ENCODE measurements at places on chromosomes 5 and 9.

DNA sequence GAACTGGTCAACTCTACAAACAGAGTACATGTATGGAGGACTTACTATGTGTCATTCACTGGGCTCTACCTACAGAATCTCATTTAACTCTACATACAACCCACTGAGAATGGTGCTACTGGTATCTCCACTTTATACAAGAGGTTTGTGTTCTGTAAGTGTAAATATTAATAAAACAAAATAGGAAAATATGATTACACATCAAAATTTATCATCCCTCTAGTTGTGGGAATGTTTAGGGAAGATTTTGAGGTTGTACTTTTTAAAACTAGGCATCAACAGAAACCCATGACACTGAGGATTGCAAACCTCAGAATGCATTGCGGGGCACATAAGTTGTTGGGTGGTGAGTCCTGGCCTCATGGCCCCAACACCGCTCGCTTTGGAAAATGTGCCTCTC, 11.7 kb downstream of the SH3RF2 start:
- no peak for DNase-seq

DNA sequence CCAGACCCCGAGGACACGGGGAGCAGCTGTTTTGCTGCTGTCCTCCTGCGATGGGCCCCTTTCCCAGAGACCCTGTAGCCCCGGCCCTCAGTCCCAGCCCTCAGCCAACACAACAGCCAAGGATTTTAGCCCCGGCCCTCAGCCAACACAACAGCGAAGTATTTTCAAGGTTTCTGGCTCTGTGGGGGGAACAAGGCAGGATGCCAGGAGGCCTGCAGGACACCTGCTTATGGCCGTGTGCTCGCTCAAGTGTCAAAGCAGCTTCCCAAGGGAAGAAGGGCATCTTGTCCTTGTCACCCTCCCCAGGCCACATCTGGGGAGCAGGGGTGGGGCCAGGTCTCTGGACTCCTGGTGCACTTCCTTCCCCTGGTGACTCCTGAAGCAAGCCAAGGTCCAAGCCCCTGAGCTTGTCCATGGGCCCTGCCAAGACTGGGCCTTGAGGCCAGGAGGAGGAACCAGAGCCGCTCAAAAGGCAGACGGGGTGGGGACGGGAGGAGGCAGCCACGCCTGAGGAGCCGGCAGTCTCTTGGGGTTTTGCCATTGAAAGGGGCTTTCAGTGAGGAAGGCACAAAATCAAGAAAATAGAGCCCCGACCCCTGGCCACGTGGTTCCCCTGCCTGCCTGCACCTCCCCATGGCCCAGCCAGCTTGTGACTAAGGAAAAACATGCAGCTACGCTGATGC, 10.8 kb downstream of the KCNT1 start:
- no peak for DNase-seq

DNA sequence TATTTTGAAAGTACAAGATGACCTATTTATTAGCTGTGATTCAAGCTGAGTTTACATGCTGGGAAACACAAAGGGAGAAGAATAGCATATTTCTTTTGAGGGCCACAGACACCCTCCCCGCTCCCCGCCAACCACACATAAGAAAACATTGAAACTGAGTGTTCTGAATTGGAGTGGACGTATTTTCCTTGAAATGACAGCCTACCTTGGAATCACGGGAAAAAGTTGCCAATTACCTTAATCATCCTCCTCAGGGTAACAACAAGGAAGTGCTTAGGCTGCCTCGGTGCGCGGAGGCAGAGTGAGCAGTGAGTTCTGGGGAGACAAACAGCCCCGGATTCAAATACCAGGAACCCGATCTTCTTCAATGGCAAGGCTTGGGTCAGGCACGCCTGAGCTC, 31.4 kb downstream of the CFAP77 start:
- DNase-seq, result no peak

- no peak for DNase-seq
Observed at GRCh38 chr5:56751572-56752313, 63.6 kb upstream of the MAP3K1 start.

DNA sequence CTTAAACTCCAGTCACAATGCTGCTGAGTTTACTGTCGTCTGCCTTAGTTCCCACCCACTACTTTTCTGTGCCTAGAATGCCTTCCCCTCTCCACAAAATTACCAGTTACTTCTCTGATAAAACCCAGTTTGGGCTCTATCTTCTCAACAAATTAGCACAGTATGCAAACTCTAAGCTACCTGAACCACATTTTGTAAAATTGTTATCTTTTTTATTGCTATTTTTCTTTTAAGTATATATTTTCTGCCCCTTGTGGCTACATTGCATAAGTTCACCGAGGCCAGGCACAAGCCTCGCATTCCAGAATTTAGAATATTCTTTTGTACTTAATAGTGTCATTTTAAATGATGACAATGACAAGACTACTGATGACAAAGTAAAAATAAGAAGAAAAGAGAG, 60.0 kb downstream of the POU5F2 start:
- DNase-seq, result no peak

DNA sequence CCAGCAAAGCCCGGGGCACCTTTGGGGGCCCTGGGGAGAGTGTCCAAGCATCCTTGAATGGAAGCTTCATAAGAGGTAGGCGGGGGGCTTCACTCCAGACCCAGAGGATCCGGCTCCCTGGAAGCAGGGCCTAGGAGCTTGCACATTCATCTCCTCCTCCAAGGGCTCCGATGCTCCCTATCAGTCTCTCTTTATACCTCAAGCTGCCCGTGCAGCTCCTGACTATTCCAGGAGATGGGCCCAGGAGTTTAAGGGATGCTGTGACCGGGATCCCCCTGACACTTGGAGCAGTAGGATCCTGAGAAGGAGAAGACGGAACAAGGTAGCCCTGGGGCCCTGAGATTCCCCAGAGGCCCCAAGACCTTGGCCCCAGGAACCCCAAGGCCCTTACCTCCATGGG, 25.9 kb downstream of the CSF1R start:
- no peak for DNase-seq

- no peak for DNase-seq
Observed at GRCh38 chr9:113538131-113538530, 74.6 kb downstream of the RGS3 start.

DNA sequence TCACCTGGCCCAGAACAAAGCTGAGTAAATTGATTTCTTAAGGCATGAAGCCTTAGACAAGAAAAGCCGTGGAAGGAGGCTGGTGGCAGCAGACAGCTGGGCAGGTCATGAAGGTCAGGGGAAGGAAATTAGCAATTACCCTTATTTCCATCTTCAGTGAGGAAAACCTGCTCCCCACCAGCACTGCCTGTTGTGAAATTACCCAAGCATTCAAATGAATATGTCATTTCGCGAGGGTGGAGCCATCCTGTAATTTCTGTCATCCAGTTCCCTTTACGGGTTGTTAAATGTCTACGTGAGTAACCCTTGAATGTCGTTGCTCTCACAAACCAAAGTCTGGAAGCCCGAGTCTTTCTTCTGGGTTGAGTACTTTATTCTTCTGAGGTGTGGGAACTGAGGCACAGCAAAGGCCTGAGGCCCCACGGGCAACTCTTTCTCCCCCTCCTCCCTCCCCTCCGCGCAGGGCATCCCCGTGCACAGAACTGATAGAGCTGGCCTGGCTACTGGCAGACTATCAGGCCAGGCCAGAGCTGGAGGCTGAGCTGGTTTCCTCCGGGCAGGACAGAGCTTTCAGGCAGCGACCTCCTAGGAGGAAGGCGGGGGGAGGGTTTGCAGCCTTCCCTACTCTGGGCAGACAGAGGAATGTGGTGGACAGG, 22.0 kb upstream of the AK3 start:
- DNase-seq, result peak; percentile 13

DNA sequence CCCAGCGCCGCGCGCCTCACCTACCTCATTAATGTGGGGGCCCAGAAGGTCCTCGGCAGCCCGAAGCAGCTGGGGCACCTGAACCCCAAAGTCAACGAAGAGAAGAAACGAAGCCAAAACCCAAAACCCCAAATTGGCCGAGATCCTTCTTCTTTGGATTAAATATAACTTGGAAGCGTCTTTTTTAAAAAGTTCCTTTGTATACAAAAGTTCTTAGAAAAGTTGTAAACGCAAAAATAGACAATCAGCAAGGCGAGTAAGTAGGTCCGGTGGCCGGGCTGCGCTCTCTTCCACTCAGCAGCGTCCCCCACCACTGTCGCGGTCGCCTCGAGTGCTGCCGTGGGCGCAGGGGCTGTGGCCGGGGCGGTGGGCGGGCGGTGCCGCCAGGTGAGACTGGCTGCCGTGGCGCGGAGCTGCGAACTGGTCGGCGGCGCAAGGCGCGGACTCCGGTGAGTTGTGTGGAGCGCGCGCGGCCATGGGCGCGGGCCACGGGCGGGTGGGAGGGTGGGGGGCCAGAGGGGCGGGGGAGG, 360 bp downstream of the KLF4 start:
- DNase-seq, result no peak

GRCh38 chr9:14155237-14155636, 158.7 kb downstream of the NFIB start:
- DNase-seq, result no peak

- DNase-seq, result no peak
Observed at GRCh38 chr5:52668544-52669185, 119.1 kb upstream of the ITGA1 start.

All from CD4-positive, alpha-beta T cell treated with Interleukin-4 for 1 hour (primary cell).